ENCODE measurements at places on chromosomes 1 and 21.

- DNase-seq: no peak
Measured at GRCh38 chr1:21175324-21175669, 1.4 kb downstream of the EIF4G3 start.

DNA sequence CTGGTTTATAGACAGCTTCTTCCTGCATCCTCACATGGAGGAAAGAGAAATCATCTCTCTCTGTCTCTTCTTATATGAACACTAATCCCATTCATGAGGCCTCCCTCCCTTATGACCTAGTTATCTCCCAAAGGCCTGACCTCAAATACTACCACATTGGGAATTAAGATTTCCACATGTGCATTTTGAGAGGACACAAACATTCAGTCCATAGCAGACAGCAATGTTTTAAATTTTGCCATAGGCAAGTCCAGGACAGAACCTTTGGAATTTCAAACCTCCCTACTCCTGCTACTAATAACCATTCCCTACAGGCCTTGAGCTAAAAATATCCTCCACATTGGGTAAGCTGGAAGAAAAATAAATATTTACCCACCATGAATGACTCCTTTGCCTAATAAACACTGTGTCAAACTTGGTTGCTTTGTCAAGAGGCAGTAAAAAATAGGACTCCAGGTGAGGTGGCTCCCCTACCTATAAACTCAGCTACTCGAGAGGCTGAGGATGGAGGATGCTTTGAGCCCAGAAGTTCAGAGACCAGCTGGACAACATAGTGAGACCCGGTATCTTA lies 113.7 kb downstream of the ZNF281 start:
- DNase-seq: no peak

DNA sequence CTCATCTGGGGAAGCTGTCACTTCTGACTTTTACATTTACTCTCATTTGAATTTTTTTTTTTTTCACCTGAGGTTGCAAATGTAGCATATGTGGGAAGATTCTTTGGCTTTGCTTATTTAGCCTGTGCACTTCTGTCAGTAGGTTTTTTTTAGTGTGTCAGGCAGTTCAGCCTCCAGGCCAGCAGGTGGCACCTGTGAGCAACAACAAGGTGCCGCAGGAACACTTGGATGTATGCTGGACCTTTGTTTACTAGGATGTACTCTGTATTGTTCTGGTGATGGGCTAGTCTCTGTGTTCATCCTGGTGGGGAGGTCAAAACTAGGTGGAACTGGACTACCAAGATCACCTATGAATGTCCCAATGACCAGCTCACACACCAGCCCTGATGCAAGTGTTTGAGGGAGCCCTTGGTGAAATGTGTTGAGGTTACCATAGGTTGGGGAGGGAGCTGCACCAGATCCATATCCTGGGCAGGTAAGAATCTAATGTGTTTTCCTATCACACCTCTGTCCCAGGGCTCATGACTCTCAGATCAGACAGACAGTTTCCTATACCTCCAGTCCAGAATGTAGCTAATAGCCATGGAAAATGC lies 618.2 kb downstream of the BRINP3 start:
- DNase-seq: no peak

- peak; percentile 38 for DNase-seq
Measured at GRCh38 chr1:6962478-6962995, 177.3 kb downstream of the CAMTA1 start.

GRCh38 chr1:34923490-34923889 lies 6.0 kb downstream of the DLGAP3 start:
- no peak for DNase-seq

DNA sequence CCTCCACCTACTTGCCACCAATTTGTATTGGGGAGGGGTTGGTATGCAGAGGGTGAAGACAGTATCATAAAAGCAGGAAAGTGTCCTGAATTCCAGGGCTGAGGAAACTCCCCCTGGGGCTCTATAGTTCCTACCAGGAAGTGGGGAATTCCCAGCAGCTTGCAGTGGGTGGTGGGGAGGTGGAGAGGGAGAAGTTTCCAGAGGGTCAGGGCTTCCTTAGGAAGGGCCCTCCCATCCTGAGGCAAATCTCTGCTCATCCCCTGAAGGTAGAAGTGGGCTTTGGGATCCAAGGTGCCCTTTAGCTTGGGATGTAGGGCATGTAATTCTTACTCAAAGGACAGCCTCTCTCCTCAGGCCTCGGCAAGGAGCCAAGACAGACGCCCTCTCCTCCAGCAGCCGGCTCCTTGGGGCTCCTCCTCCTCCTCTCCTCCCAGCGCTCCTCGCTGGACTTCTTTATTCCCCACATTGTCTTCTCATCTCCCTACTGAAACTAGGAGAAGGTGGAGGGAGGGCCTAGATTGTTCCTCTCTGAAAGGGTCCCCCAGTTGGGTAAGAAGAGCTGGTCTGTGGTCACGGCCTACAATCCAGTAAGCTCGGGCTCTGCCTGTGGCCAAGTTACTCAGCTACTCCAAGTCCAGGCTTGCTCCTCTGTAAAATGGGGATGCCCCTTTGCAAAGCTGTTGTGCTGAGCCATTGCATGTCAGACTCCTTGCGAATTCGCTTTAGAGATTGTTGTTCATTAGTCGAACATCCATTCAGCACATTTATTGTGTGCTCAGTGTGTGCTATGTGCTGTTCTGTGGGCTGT lies 17.9 kb upstream of the CSF1 start:
- no peak for DNase-seq

DNA sequence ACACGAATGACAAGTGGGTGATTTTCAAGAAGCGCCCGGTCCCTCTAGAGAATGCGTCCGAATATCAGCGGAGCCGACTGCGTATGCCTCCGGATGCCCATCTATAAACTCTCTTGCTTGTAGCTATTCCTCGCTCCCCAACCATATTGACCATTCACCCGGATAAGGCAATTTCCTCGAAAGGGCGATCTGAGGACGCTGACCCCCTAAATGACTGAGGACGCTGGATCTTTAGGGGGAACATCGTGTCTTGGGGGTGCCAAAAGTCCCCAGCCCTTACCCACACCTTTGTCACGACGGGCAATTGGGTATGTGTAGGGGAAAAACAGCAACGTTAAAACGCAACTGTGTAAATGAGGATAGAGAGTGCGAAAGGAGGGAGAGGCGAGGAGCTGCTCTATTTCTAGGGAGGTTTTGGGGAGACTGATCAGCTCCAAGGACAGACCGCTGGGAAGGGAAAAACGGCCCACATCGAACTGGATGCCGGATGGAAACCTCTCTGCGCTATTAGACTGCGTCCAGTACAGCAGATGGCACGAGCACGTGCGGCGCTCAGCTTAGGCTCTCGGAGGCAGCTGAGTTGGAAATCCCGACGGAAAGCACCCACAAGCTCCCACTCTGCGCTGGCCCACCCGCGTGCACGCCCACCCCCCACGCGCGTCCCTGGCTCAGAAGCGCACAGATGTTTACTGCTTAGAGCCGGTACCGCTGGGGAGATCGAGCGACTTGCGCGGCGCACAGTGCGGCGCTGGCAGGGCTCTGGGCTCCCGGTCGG lies 2.9 kb upstream of the PRRX1 start:
- no peak for DNase-seq
